ENCODE measurements at places on chromosomes 11 and 22.

DNA sequence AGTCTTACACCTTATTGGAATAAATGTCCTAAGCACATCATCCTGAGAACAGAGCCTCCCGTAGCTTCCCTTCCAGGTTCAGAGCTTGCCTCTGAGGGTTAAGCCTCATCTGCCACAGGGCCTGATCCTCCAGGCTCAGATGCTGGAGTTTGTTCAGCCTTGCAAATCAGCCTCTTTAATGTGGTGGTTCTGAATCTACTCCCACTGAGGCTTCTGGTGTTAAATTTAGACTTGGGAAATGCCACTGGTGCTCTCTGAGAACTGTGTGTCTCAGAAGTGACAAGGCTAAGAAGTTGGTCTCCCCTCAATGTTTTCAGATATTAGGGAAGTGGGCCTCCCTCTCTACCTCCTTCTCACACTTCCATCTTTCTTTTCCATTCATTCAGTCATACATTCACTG is 68.7 kb downstream of the CCDC81 start:
- no peak for DNase-seq

- no peak for DNase-seq
These were observed 22.4 kb downstream of the CCDC82 start for GRCh38 chr11:96367342-96367741.

DNA sequence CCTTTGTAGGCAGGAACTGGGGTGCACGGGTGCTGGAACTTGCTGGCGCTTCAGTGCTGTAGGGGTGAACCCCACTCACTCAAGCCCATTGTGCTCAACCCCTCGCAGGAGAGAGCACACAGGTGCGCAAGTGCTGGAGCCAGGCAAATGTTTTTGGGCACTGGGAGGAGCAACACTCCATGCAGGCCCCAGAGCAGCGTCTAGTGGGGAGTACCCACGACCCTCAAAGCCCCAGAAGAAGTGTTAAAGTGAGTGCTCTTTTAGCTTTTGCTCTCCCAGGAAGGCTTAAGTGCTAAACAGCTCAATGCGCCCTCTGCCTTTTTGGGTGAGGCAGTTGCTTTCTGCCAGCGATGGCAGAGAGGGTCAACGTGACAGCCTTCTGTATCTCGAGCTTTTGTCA is 282.2 kb upstream of the ARHGAP42 start:
- DNase-seq: no peak

DNA sequence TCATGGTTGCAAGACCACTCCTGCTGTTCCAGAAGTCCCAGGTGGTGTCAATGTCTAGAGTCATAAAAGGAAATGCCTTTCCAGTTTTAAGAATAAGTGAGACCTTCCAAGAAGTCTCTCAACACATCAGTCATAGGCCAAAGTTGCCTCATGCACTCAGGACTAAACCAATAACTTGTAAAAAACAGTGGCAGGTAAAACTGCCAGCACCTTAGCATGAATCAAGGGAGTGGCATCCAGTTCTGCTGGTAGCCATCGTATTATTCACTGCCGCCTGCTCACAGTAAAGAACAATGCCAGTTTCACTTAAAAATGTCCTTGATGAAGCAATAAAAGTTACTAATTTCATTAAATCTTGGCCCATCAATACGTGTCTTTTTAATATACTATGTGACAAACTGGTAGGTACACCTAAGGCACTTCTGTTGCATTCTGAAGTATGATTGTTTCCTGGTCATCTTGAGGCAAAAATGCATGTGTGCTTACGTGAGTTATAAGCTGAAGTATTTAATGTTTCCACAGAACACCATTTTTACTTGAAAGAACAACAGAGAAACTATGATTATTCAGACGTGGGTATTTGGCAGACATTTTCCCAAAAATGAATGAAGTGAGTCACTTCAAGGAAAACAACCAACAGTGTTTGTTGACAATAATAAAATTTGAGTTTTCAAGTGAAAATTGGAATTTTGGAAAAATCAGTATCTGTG is 125.2 kb upstream of the SNX19 start:
- DNase-seq: no peak

DNA sequence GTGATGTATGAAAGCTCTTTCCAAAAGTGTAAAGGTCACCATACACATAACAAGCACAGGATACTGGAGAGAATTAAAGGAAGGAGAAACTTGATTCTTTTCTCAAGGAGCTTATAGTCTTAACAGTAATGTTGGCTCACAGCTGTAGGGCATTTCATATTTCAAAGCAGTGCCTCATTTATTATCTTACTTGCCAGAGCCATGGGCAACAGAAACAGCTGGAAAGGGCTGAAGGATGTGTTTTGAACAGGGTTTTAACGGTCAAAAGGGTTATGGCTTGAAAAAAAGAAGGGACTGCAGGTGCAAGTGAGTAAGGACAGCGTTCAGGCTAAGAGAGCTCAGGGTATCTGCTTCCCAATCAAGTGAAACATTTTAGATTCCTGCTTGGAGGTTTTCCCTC is 2.7 kb upstream of the GRAMD1B start:
- DNase-seq: no peak

GRCh38 chr11:22190827-22191463 is 1.9 kb upstream of the ANO5 start:
- no peak for DNase-seq

DNA sequence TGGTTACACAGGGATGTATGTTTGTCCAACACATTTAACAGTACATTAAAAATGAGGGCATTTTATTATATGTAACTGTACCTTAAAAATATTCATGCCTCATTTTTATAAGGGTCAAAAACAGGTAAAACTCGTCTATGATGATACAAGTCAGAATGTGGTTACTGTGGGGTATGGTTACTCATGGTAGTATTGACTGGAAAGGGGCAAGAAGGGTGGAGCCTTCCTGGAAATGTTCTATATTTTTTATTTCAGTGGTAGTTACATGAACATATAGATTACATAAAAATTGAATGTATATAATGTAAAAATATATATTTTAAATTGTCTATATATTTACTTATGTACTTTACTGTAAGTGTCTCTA is 99.8 kb downstream of the STIM1 start:
- no peak for DNase-seq

GRCh38 chr11:76049511-76049910 is 156.8 kb downstream of the WNT11 start:
- no peak for DNase-seq

DNA sequence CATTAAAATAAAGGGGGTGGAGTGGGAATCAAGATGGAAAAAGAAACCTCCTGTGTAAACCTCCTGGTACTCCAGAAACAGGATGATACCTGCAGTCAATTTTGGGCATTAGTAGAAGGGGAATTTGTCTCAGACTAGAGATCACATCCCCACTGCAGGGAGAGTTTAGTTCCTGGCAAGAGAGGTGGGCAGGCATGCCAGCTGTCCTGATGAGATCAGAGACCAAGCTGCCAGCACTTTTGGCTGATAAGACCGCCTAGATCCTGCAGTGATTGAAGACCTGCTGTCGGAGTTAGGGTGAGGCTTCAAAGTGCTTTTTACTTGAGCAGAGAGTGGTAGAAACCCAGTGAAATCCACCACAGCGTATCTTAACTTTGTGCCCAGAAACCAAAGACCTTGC is 29.7 kb upstream of the NELL1 start:
- DNase-seq: no peak

- peak; percentile 69 for DNase-seq
These were observed 2.3 kb upstream of the MALAT1 start for GRCh38 chr11:65496304-65497140.

- no peak for DNase-seq
These were observed 71.3 kb downstream of the MED15 start for GRCh38 chr22:20578707-20579106.

DNA sequence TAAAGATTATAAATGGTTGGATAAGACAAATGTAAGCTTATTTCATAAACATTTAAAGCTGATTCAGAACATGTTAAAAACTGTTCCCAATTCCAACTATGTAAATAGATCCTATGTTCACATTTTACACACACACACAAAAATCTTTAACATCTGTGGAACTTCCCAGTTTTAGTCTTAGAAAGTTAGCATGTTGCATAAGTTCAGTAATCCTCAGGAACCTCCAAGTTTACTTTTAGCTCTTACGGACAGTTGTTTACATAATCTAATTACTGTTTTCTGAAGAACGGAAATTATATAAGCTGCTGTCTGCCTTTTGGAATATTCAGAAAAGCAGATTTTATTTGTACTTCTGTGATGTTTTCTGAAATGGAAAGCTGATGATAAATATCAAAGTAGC is 53.3 kb downstream of the PANX1 start:
- no peak for DNase-seq

DNA sequence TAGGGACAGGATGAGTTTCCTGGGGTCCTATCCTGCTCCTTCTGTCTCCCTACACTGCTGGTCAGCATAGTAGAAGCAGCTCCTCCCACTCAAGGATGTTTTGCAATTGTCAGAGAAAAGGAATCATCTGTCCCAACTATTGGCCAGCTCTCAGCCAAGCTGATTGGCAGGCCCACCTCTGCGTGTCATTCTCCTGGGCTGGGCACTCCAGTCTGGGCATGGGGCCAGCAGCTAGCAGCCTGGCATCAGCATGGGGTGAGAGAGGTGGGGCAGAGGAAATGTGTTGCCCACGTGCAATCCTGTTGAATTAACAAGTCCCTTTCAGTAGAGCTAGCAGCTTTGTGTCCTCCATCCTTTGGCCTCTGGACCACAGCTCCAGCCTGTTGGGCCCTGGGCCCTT is 14.1 kb downstream of the ANKK1 start:
- peak; percentile 92 for DNase-seq

DNA sequence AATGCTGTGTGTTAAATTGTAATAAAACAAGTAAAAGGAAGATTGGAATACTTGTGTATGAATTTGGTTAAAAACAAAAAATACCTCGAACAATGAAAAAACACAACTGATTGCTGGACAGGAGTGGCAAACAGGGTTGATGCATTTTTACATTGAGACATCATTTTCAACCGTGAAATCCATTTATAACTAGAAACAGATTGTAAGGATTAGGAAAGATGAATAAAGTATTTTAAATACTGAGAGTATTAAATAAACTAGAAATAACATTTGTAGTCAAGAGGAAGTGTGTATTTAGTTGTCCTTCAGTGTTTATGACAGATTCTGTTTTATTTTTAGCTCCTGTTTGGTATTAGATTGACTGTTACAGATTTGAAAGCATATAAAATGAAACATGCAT is 5.4 kb downstream of the ATM start:
- no peak for DNase-seq

GRCh38 chr11:47143322-47143721 is 33.4 kb downstream of the ARFGAP2 start:
- DNase-seq: peak; percentile 92

GRCh38 chr11:66953081-66953833 is 4.9 kb downstream of the PC start:
- DNase-seq: no peak

DNA sequence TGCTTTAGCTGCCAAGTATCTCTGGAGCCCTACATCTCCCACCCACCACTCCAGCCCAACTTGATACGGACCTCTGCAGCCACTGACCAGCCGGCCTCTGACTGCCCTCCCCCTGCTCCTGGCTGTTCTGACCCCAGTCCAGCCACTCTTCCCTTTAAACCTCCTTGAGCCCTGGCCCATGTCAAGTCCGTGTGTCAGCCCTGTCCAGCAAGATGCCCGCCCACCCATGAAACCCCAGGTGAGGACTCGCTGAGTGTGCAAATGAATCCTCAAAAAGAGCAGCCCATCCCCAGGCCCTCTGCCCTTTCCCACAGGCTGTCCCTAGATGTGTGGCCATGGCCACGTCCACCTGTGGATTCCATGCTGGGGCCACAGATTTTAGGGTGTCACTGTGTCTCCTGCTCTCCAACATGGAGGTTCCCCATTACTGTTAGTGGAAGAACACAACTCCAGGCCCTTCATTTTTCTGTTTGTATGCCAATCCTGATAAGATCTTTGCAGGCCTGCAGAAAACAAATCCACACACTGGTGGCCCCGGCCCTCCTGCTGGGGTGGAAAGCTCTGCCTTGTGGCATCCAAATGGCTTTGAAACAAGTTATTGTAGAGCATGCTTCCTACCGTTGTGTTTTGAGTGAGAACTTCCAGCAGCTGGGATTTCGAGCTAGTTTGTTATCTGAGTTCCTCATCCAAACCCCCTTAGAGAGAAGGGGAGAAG is 22.7 kb upstream of the ADORA2A start:
- DNase-seq: no peak

- no peak for DNase-seq
These were observed 18.3 kb downstream of the FAR1 start for GRCh38 chr11:13686776-13687175.

DNA sequence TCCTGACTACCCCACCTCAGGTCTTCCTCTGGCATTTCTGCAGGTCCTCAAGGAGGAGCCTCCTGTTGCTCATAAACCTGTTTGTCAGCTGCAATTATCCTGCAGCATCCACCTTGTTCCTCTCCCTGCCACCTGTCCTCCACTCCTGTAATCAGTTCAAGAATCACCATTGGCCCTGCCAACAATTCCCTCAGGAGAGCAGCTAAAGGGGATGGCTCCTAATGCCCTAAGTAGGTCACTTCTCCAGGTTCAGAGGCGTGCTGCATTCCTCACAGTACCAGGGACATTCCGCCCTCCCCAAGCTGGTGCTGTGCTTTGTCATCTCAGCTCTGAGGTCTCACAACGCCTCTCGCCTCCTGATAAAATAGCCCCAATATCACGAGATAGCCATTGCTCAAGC is 2.1 kb downstream of the CLDN25 start:
- DNase-seq: no peak

GRCh38 chr22:36700711-36701670 is 2.6 kb downstream of the CACNG2 start:
- DNase-seq: no peak

DNA sequence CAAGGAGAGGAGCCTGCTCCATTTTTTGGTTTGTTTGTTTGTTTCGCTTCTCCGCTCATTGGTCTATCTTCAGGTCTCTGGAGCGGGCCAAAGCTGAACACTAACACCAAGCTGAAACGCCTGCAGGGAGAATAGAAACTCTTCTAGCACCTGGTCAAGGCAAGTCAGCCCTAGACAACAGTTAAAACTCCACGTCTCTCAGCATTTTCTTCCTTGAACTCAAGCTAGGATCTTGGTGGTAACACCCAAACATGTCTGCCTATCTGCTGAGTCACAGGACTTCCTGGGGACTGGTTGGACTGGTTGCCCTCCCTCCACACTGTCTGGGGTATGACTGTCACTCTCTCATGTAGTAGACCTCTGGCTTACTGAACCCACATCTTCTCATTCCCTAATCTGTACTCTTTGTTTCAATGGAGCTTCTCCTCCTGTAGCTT is 23.9 kb upstream of the RBFOX2 start:
- DNase-seq: peak; percentile 63

- no peak for DNase-seq
These were observed 243.4 kb upstream of the DDI1 start for GRCh38 chr11:103792981-103793468.

- peak; percentile 69 for DNase-seq
These were observed 31.0 kb downstream of the MCM5 start for GRCh38 chr22:35430897-35431322.

Measured in DMS53 (cell line).